Kidney (tissue), 22 donors: ENCODE measurements at places on chromosomes 7 and 10. TPM values are rescaled to one million over a fixed set of nuclear protein-coding genes. Genes with fewer than 3 reads are reported as not detected.

DNA sequence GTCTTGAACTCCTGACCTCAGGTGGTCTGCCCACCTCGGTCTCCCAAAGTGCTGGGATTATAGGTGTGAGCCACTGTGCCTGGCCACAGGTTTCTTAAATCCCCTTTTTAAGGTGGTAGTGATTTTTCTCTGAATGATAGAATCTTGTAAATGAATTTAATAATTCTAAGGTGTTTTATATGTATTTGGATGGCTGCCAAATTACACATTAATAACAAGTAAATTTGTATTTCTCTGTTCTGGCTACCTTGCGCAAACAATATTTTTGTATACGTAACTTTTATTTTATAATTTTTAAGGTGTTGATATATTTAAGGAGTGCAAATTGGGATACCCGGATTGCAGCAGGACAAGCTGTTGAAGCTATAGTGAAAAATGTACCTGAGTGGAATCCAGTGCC, 16.1 kb downstream of the BTAF1 start:
- no peaks in the 10 kb centered on the region for H3K4me1 ChIP-seq
- H3K4me3 ChIP-seq: no peak overlapping the region
- peaks cover 15% of the 10 kb centered on the region for H3K36me3 ChIP-seq
- no peaks in the 10 kb centered on the region for H3K27me3 ChIP-seq

- no peak overlapping the region for H3K4me3 ChIP-seq
- no peak overlapping the region for H3K27ac ChIP-seq
- no peaks in the 10 kb centered on the region for H3K27me3 ChIP-seq
- DNase-seq: no peak
- H3K4me1 ChIP-seq: no peaks in the 10 kb centered on the region
These were observed 3.4 kb upstream of the CLDN15 start for GRCh38 chr7:101241015-101241363.

Gene SPDYE6
- total RNA-seq: not detected

Gene MYPN
- total RNA-seq: 0.06 TPM

Gene MMP21
- 0.13 TPM for total RNA-seq
